ENCODE measurements at places on chromosomes 1 and 21.

- no peak for DNase-seq
Observed at GRCh38 chr1:183287191-183287675, 101.2 kb downstream of the LAMC2 start.

GRCh38 chr1:228348708-228349467, 57.7 kb downstream of the TRIM11 start:
- no peak for DNase-seq

- DNase-seq, result no peak
Observed at GRCh38 chr1:32900956-32901822, at the start of gene TMEM54. TMEM54 (minus strand) TSS chr1:32901389; CDS start chr1:32901238, 151 bp downstream.

DNA sequence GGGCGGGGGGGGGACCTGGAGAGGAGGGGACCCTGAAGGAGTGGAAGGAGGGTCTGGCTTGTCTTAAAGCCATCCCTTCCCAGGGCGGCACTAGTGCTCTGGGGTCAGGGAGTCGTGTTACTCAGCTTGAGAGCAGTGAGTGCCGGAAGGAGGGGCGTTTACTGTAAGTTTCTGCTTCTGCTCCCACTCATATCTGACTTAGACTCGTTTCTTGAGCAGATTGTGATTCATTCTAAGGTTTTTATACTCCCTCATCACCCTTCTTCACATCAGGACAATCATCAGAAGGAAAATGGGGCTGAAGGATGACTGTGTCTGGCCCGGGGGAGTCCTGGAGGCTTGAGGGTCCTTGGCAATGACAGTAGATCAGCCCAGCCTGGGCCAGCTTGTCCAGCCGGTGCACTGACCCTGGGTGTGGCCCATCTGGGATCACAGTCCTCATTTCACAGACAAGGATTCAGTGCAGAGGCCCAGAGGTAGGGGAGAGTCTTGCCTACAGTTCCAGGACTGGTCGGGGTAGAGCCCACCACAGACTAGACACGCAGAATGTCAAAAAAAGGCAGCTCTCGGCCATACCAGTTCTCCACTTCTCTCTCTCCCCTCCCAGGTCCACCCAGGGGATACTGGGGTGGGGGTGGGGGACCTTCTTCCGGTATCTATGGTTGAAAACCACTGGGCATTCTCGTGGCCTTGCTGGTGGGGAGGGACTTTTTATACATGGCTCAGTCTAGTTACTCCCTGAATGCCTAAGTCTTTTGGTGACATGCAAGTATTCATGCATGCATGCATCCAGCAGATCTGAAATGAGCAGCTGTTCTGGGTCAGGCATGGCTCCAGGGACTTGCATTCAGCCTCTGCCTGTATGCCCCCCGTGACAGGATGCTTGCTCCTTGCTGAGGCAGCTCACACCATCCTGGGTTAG, 5.1 kb downstream of the TNFRSF8 start:
- DNase-seq, result no peak

GRCh38 chr1:41919764-41920397, 1.2 kb upstream of the HIVEP3 start:
- peak; percentile 79 for DNase-seq

DNA sequence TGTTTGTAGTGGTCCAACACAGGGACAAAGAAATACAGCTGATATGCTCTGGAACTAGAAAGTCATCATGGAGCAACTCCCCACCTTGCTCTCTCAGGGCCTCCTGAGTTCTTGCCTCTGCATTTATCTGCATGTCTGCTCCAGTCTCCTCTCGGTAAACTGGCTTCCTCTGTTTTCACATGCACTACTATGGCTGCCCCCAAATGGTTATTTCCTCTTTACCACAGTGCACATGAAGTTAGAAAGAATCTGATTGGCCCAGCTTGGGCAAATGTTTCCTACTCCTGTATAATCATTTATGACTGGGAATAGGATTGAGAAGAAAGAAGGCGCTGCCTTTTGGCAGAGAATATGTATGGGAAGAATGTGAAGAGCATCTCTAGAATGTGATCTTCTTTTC, 16.5 kb upstream of the PSMB2 start:
- DNase-seq, result no peak

GRCh38 chr1:1401457-1402010, 2.4 kb upstream of the CCNL2 start:
- no peak for DNase-seq

GRCh38 chr21:31668651-31669491, 9.4 kb downstream of the SOD1 start:
- no peak for DNase-seq
